ENCODE measurements at places on chromosomes 5 and 9.

DNA sequence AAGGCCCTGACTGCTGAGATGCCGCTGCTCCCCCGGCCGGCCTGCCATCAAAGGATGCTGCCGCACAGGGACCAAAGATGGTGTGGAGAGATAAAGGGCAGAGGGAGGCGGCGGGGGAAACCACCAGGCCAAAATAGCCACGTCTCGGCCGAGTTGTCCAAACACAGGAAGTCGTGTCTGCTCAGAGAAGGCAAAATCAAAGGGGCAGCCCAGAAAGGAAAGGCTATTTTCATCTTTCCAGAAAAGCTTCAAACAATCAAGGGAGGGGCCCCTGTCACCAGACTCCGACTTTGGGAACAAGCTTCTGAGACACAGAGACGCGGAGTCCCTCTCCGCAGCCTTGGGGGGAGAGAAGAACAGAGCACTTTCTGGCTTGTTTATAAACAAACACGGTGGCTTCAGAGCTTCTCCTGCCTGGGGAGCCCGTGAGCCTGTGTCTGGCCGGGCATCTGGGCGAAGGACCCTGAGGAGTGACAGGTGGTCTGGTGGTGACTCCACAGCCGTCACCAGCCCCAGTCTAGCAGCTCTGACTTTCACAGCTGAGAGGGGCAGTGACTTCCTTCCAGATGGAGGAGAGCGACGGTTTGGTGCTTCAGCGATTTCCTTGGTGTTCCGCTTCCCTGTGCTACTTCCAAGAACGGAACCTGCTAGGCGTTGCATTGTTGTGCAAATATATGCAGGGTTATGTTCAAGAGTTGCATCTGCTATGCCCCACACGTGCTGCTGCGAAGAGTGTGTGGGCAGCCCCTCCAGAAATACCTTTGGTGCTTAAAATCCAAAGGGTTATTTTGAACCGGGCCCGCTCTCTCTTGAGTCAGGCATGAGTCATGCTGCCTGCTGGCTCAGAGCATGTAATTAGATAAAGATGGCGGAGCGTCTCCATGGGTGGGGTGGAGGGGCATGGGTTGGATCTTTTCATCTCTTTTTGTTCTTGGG, 24.0 kb downstream of the ADAMTSL2 start:
- no peak for DNase-seq

- DNase-seq = peak; percentile 60
Measured at GRCh38 chr9:132885720-132886333, 7.1 kb downstream of the SPACA9 start.

DNA sequence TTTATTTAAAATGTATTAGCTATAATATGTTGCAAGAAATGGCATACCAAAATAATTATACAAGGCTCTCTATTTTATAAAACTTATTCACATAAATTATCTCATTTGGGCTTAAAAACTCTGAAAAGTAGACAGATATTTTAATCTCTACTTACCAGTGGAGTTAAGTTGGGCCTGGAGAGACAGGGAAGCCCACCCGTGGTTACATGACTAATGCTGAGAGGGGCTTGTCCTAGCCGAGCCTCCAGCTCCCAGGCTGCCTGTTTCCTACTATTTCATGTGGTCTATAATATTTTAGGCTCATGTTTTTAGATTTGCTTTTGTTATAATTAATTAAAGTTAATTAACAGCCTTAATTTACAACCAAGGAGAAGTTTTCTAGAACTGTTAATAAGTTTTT, 20.9 kb upstream of the ASPN start:
- no peak for DNase-seq

GRCh38 chr5:140672455-140673186, 755 bp downstream of the DND1 start:
- peak; percentile 64 for DNase-seq

- no peak for DNase-seq
Measured at GRCh38 chr9:132117694-132118093, 38.0 kb upstream of the MED27 start.

Data from lower lobe of right lung (tissue), 2 donors.